ENCODE measurements at places on chromosomes 11 and 22.

- DNase-seq, result no peak
Observed at GRCh38 chr11:2758751-2759150, 59.0 kb upstream of the KCNQ1OT1 start.

DNA sequence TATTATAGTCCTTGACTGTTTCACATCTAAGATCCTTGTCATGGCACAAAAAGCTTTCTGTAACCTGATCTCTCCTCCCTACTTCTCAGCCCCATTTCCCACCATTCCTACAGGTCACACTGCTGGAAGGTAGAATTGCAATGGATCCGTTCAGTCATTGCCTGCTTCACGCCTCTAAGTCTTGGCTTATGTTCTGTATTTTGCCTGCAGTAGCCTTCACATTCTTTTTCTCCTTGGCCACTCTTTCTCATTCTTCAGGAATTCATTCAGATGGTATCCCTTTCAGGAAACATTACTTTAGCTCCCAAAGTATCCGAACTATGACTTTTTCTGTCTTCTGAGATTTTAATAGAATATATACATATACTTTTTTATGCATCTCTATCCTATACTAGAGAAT, 731.5 kb downstream of the NTM start:
- DNase-seq, result no peak

DNA sequence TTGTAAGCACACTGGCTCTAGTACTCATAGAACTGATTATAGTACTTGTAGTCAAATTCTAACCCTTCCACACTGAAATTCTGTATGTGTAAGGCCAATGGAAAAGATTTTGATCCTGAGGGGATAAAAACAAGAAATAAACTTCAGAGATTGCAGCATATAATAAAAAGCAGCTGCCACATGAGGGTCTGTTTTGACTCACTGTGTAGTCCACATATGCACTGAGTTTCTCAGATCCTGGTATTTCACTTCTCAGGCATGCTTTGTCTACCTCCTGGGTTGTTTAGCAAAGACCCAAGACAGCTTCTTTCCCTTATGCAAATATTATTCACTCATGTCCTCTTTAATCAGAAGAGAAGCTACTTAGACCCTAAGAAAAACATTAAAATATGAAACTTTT, 71.1 kb upstream of the SLC5A12 start:
- DNase-seq, result no peak

DNA sequence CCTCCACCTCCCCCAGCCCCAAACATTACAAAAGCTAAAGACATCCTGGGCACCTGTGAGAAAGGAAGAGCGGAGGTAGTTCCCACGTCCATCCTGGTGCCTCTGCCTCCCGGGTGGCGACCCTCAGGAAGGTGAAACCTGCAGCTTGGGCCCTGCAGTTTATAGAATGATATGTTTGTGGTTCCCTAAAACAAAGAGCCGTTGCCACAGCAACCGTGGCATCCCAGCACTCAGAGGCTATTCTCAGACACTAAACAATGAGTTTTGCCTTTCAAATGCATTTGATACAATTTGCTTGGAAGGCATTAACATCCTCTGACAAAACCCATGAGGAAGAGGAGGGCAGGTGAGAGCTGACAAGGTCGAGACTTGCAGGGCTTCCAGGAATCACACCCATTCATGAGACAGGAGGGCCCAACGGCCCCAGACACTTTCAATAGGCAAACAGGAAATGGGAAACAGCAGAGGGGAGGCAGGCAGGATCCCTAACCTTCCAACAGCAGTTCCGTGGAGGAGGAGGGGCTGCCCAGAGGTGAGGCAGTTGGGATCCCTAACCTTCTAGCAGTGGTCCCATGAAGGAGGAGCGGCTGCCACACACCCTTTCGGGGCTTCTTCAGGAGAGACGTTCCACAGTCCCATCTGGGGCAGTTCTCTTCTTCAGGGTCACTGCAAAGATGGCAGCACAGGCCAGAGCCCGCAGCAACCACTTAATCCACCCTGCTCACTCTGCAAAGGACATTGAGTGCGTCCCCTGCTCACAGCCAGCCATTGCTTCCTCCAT, 379.2 kb downstream of the SHANK2 start:
- DNase-seq, result no peak

DNA sequence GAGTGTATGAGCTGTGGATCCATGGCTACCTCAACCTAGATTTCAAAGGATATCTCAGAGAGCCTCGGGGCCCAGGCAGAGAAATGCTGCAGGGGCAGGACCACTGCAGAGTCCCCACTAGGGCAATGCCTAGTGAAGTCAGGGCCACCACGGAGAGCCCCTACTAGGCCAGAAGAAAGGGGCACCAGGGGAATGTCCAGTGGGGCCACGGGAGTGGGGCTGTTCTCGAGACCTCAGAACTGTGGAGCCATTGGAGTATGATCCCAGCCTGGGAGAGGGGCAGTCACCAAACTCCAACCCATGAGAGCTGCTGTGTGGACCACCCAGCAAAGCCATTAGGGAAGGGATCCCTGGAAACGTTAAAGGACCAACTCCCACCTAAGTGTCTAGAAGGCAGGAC, 24.5 kb downstream of the RTL6 start:
- no peak for DNase-seq

- DNase-seq, result no peak
Observed at GRCh38 chr22:46654426-46654825, 34.2 kb downstream of the GRAMD4 start.

DNA sequence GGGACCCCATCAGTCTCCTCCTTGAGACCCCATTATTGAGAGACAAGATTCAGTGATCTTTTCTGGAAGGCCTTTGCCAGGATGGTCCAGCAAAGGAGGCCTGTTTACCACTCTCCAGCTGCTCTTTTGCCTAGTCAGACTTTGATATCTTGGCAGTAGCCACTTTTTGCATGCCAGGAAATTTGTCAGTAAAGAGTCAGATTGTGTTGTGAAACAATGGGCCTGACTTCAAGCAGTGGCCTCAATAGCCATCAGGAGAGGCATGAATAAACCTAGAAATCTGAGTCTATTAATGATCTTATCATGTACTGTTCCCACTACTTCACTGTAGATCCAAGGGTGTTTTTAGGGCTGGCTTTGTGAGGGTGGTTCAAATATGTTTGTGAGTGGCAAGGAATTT, 479.4 kb downstream of the JRKL start:
- no peak for DNase-seq

GRCh38 chr22:45533703-45534102, 31.0 kb downstream of the FBLN1 start:
- no peak for DNase-seq
